Heart left ventricle (tissue), 16 donors: ENCODE measurements at places on chromosomes 4 and X. TPM values are rescaled to one million over a fixed set of nuclear protein-coding genes. Genes with fewer than 3 reads are reported as not detected.

DNA sequence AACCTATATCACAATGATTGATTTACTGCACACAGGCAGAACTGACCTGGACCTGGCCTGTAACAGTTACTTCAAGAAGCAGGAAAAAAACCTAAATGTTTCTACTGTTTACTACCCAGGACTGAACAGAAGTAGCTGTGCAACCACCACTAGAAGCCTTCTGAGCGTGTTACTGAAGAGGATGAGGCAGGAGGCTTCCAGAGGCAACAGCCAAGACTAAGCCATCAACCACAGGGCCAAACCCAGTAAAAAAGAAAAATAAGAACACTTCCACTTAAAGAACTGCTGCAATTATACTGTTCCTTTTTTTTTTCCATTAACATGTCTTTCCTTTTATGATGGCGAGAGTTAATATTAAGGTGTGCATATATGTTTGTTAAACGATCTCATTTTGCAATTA, 29.4 kb upstream of the TTC29 start:
- DNase-seq = no peak
- no peaks in the 10 kb centered on the region for H3K36me3 ChIP-seq
- no peak overlapping the region for H3K27ac ChIP-seq
- H3K4me1 ChIP-seq = no peaks in the 10 kb centered on the region
- H3K4me3 ChIP-seq = no peak overlapping the region

The GABRB1 gene
- total RNA-seq = 8.5 TPM

- no peak for DNase-seq
- no peak overlapping the region for H3K27ac ChIP-seq
- no peaks in the 10 kb centered on the region for H3K4me1 ChIP-seq
- H3K36me3 ChIP-seq = no peaks in the 10 kb centered on the region
Measured at GRCh38 chr4:126404549-126404948, 1089.8 kb downstream of the FAT4 start.

DNA sequence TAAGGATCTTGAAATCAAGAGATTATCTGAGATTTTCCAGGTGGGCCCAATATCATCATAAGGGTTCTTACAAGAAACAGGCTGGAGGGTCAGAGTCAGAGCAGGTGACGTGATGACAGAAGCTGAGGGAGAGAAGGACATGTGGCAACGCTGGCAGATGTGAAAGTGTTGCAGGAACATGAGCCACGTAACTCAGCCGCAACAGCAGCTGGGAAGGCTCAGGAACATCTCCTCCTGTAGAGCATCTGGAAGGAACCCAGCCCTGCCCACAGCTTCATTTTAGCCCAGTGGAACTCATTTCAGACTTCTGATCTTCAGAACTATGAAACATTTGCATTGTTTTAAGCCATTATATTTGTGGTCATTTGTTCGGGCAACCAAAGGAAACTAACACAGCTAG, 156.3 kb upstream of the VEGFC start:
- no peaks in the 10 kb centered on the region for H3K27me3 ChIP-seq
- H3K4me1 ChIP-seq = no peaks in the 10 kb centered on the region
- peak; percentile 28 for DNase-seq

GRCh38 chr4:165656399-165656798, 216.6 kb upstream of the TLL1 start:
- DNase-seq = no peak
- H3K27me3 ChIP-seq = no peaks in the 10 kb centered on the region
- H3K36me3 ChIP-seq = no peaks in the 10 kb centered on the region
- H3K27ac ChIP-seq = no peak overlapping the region
- H3K4me1 ChIP-seq = no peaks in the 10 kb centered on the region
- H3K4me3 ChIP-seq = no peak overlapping the region

DNA sequence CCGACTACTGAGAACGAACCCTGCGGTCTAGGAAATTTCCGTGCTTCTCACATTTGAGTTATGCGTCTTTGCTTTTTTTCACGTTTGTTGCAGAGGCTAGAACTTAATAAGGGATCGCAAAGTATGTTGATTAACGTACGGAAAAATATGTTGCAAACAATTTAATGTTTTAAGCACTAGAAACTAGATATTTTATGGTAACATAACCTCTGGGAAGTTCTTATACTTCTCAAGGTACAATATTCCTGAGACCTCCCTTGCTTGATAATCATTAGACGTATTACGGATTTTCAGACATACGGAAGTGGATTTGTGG, 639 bp upstream of the PRDM5 start:
- peak overlapping the region; percentile 97 for H3K27ac ChIP-seq
- no peaks in the 10 kb centered on the region for H3K36me3 ChIP-seq
- peaks cover 28% of the 10 kb centered on the region for H3K4me1 ChIP-seq
- H3K27me3 ChIP-seq = peaks cover 20% of the 10 kb centered on the region

DNA sequence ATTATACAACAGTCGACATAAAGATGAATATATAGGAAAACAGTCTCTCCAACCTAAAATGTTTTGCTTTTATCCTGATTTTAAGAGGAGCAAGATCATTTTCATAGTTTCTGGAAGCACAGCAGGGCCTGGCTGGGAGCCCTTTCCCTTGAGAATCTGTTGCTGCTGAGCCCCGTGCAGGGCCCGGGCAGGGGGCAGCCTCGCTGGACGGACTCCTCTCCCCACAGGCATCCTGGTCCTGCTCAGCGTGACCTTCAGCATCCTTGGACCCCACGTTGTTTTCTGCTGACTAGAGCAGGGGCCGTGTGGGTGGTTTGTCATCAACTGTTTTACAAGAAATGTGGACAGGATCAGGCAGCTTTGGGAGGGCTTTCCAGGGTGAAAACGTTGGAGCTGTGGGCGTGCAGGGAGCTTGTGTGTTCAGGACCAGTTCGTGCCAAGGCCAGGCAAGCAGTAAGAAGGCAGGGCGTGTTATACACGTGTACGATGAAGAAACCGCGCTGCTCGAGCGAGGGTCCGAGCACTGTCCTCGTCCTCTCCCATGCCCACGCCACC, 25.0 kb downstream of the CPZ start:
- no peaks in the 10 kb centered on the region for H3K27me3 ChIP-seq
- H3K27ac ChIP-seq = no peak overlapping the region
- no peak overlapping the region for H3K4me3 ChIP-seq
- no peaks in the 10 kb centered on the region for H3K36me3 ChIP-seq

- no peaks in the 10 kb centered on the region for H3K27me3 ChIP-seq
- no peaks in the 10 kb centered on the region for H3K4me1 ChIP-seq
- no peak overlapping the region for H3K4me3 ChIP-seq
- H3K36me3 ChIP-seq = no peaks in the 10 kb centered on the region
- DNase-seq = no peak
- H3K27ac ChIP-seq = no peak overlapping the region
Measured at GRCh38 chrX:10906866-10907265, 204.3 kb upstream of the HCCS start.

The ACE2 gene
- 20.7 TPM for total RNA-seq

DNA sequence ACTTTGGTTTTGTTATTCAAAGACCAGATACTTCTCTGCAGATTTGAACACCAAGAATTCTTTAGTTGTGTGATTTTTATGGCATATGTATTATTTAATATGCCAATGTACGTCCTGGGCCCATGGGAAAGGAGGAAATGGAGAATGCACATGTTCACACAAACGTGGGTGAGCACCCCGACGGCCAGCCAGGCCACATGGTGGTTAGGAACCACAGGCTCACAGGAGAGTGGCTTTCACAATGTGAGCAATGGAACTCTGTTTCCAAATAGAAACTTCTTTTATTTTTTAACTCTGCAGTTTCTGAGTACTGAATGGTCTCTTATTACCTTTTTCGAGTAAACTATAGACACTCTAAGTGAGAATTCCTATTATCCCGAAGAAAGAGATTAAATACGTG, 58.0 kb upstream of the UNC5C start:
- no peaks in the 10 kb centered on the region for H3K36me3 ChIP-seq
- H3K4me3 ChIP-seq = no peak overlapping the region
- no peak overlapping the region for H3K27ac ChIP-seq
- no peak for DNase-seq
